ENCODE measurements at places on chromosomes 1 and 21. TPM values are rescaled to one million over a fixed set of nuclear protein-coding genes. Genes with fewer than 3 reads are reported as not detected.
A peak's percentile ranks its signal among the peaks of the same experiment; 100 is the strongest.

DNA sequence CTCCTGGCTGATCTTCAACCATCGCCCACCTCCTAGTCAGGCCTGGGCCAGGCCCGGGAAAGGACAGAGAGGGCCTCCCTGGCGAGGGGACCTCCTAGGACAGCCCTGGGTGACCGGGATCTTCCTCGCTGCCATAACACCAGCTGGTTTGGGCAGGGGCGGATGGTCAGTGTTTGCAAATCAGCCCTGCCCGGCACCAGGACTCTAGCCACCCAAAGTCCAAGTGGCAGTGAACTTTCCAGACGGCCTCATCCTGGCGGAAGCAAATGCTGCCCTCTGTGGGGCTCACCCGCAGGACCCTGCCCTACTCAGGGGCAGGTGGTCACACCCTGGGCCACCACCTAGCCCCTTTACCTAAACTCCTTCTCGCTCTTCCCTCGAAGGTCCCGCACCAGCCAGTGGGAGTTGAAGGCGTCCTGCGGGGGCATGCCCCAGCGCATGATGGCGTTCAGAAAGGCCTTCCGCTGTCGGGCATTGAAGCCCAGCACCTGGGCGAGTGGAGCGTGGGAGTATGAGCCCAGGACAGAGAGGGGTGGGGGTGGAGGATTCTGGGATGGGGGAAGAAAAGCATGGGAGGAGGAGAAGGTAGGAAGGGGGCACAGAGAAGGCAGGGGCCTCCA, 55.3 kb downstream of the CHD5 start:
- no peak for DNase-seq

Gene PRDM16
- polyA plus RNA-seq: 2.1 TPM

DNA sequence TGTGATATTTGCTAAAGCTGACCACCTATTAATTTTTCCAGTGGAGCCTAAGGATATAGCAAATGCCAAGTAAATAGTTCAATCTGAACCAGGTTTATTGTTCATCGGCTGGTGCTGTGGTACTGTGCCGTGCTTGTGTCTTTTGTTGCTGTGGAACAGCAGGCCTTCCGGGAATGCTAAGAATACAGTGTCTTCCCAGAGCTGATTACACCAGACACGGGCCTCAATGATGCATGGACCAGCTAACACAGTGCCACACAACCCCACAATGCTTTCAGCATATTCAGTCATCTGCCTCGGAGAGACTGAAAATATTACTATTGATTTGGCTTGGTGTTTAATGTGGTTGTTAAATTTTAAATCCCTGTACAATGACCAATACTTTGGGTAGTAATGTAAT, 415.4 kb downstream of the PTBP2 start:
- DNase-seq: no peak

DNA sequence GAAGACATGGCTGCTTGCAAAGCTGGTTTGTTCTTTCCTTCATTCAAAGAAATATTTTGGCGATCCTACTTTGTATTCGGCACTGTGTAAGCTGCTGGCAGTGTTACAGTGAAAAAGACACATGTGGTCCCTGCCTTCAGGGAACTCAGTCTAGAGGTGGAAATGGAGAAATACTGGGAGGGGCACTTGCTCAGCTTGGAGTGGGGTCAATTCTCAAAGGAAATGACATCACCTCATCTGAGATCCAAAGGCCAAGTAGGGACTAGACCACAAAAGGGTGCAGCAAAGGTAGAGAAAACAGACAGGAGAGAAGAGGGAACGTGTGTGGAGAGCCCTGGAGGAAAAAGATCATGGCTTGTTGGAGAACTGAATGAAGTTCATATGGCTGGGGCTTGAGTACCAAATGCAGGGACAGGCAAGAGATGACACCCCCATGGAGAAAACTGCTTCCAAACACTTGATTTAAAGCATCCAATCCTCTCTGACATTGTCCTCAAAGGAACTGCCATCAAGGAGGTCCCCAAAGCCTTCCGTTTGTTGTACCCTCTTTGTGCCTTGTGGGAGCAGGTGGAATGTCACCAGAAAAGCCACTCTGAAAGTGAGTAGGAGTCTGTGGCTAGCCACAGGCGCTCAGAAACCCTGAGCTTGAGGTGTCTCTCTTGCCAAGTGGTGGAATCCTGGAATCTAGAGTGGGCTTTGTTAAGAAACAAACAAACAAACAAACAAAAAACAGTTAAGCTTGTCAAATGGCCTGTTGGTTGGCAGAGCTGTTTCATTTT, 48.3 kb upstream of the TDRD10 start:
- DNase-seq: no peak

Gene HDGF
- polyA plus RNA-seq: 133 TPM

Gene TAS1R1
- 5.1 TPM for polyA plus RNA-seq

DNA sequence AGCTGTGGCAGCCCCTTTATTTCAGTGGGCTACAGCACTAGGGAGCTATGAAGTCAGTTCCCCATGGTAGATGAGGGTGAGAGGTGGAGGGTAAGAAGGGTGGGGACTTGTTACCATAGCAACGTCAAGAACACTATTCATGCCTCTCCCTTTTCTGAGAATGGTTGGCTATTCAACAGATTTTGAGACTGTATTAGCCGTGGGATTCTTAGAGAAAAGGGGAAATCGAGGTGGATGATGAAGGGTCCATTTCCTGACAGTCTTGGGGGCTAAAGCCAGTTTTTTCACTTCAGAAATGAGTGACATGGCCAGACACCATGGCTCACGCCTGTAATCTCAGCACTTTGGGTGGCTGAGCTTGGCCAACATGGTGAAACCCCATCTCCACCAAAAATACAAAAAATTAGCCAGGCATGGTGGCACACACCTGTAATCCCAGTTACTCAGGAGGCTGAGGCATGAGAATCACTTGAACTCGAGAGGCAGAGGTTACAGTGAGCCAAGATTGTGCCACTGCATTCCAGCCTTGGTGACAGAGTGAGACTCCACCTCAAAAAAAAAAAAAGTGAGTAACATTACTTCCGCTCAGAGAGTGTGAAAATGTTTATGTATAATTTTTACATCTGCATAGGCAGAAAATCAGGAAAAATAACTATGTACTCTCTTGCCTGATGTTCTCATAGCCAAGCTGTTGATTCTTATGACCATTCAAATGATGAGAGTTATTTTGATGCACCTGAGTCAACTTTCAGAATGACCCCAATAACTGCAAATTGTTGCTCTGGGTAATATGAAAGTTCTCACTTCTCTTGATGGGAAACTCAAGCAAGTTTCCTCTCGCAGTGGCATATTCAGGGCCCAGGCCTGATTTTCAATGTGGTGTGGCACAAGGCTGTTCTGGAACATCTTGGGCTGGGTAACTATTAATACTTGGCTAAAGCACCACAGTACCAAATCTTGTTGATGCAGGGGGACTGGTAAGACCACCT, 23.2 kb upstream of the RGSL1 start:
- no peak for DNase-seq

- DNase-seq: peak; percentile 35
Measured at GRCh38 chr1:94792473-94793295, 27.5 kb upstream of the SLC44A3 start.

Measured in testis (tissue), 5 donors.